ENCODE measurements at places on chromosomes 2 and 18.

DNA sequence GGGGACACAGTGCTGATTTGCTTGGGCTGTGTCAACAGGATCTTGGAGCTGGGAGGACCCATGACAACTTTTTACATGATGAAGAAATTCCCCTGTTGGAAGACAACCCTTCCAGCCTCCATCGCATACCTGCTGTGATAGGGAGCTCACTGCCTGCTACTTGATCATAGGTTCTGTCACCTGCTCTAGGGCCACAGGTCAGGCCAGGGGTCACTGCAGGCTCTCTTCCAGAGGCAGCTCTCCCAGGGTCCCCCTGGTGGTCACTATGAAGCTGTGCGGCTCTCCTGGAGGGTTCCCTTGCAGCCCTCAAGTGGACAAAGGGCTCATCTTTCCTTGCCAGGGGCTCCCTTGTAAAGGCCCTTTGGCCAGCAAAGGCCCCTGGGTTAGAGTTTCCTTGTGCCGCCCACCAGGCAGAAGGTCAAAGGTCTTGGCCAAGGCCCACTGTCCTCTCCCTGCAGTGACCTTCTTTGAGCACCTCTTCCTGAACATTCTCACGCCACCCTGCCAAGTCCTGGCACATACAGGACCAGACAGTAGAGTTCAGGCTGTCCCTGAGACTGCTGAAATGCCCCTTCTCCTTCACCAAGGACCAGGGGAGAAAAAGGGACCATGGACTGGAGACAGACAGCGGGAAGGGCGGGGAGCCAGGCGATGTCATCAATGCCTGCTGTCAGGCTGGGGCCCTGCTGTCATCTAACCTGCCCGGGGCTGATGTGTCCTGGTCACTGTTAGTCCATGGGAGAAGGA lies 345.1 kb downstream of the DYSF start:
- no peak for DNase-seq

GRCh38 chr2:152492911-152493310 lies 157.9 kb downstream of the FMNL2 start:
- no peak for DNase-seq

GRCh38 chr2:213021971-213022899 lies 129.2 kb downstream of the IKZF2 start:
- no peak for DNase-seq

DNA sequence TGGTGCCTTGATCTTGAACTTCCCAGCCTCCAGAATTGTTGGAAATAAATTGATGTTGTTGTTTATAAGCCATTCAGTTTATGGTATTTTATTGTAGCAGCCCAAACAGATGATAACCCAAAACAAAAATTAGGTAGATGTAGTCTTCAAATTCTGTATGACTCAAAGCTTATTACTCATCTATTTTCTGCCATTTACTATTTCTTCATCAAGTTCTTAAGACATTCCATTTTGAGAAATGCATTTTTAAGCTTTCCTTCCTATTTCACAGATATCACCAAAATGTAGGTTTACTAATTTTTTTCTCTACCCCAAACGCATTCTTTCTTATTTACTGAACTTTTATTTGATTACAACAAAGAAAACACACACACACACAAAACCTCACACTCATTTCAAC lies 148.2 kb downstream of the RND3 start:
- no peak for DNase-seq

GRCh38 chr2:154758871-154759270 lies 60.4 kb downstream of the KCNJ3 start:
- no peak for DNase-seq

DNA sequence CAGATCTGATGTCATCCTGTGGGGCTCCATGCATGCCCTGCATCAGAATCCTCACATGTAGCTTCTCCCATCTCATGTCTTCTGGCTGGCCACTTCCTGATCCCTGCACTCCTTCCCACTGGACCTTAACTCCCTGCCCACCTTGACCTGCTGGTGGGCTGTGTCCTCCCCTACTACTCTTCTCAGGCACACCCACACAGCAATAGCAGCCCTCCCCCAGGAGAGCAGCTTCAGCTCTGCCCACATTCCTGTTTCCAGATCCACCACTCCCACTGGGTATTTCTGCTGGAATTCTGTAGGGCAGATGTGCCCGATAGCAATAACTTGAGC lies 137.0 kb upstream of the HS6ST1 start:
- DNase-seq, result no peak

DNA sequence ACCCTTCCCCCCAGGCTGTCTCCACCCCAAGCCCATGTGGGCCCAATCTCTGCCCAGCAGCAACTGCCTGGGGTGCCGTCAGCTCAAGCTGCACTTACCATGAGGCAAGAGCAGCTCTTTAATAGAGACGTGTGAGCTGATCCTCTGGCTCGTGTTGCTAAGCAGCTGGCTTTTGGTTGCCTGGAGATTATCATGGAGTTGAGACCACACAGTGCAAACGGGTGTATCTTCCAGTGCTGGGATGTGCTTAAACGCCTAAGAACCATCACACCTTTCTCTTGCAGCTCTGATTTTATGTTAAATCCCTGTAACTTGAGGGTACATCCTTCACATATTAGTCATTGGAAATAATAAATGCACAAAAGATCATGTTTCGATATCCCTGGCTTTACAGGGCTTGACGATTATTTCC lies 271.1 kb downstream of the PRKCE start:
- DNase-seq, result no peak
